Right lobe of liver (tissue), 6 donors: ENCODE measurements at places on chromosomes 13 and 19. TPM values are rescaled to one million over a fixed set of nuclear protein-coding genes. Genes with fewer than 3 reads are reported as not detected.

MAP4K1 gene
- 1.7 TPM for total RNA-seq

GPR180 gene
- 7.1 TPM for total RNA-seq

IGFL3 gene
- total RNA-seq, result not detected

ZNF100 gene
- 4.1 TPM for total RNA-seq

TLE6 gene
- 3.3 TPM for total RNA-seq

PRODH2 gene
- 166 TPM for total RNA-seq

OXGR1 gene
- total RNA-seq, result not detected
